ENCODE measurements at places on chromosomes 1 and 21. TPM values are rescaled to one million over a fixed set of nuclear protein-coding genes. Genes with fewer than 3 reads are reported as not detected.

GRCh38 chr1:204256531-204256930 is 42.7 kb upstream of the GOLT1A start:
- DNase-seq: no peak
- H3K4me1 ChIP-seq: no peaks in the 10 kb centered on the region
- H3K27me3 ChIP-seq: no peaks in the 10 kb centered on the region
- no peaks in the 10 kb centered on the region for H3K36me3 ChIP-seq

- no peak for DNase-seq
- H3K4me1 ChIP-seq: peaks cover 10% of the 10 kb centered on the region
- H3K4me3 ChIP-seq: no peak overlapping the region
These were observed 18.7 kb downstream of the CTH start for GRCh38 chr1:70429757-70430156.

DNA sequence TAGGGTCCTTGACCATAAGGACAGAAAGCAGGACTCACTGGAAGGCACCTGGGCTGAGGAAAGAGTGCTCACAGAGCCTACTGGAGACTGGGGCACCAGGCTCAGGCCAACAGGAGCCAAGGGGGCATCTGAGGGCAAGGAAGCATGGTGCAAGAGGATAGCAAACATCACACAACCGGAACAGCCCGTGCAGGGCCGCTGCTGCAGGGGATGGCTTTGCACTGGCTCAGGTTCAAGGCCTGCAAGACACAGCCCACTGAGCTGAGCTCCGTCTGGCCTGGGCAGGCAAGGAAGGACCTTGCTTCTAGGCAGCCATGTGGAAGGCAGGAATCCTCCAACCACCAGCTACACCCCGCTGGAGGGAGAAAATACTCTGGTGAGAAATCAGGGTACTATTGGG is 59.8 kb upstream of the KIF26B start:
- no peaks in the 10 kb centered on the region for H3K36me3 ChIP-seq
- no peaks in the 10 kb centered on the region for H3K27me3 ChIP-seq
- H3K4me3 ChIP-seq: no peak overlapping the region
- H3K27ac ChIP-seq: no peak overlapping the region
- peaks cover 23% of the 10 kb centered on the region for H3K4me1 ChIP-seq
- DNase-seq: no peak

ZFP69B gene
- 3.4 TPM for total RNA-seq

GRCh38 chr1:41566274-41566885 is 81.9 kb upstream of the EDN2 start:
- H3K36me3 ChIP-seq: no peaks in the 10 kb centered on the region
- no peak overlapping the region for H3K4me3 ChIP-seq
- H3K27me3 ChIP-seq: no peaks in the 10 kb centered on the region
- DNase-seq: no peak

- no peak overlapping the region for H3K4me3 ChIP-seq
- no peaks in the 10 kb centered on the region for H3K27me3 ChIP-seq
- no peaks in the 10 kb centered on the region for H3K36me3 ChIP-seq
- H3K4me1 ChIP-seq: no peaks in the 10 kb centered on the region
- H3K27ac ChIP-seq: no peak overlapping the region
These were observed 529.5 kb downstream of the COL11A1 start for GRCh38 chr1:102578804-102579203.

- no peak overlapping the region for H3K27ac ChIP-seq
- H3K36me3 ChIP-seq: no peaks in the 10 kb centered on the region
- no peaks in the 10 kb centered on the region for H3K27me3 ChIP-seq
- no peaks in the 10 kb centered on the region for H3K4me1 ChIP-seq
- no peak overlapping the region for H3K4me3 ChIP-seq
- DNase-seq: no peak
These were observed 110.1 kb downstream of the FOXD2 start for GRCh38 chr1:47547753-47548573.

CELA3B gene
- total RNA-seq: not detected

DNA sequence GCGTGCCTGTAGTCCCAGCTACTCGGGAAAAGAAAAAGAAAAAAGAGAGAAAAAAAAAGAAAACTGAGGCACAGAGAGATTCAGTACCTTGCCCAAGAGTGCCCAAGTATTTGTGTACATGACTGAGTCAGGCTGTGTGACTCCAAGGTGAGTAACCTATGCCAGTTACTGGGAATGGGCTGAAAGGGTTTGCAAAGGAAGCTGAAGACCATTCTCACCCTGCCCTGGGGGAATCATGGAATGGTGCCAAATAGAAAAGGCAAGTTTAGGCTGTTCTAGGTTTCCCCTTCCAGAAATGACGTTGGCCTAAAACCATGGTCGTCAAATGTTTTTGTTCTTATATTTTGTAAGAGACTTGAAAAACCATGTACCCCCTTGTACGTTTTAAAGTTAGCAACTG is 37.9 kb upstream of the LRIG2 start:
- DNase-seq: no peak
- H3K4me1 ChIP-seq: peaks cover 15% of the 10 kb centered on the region
- no peaks in the 10 kb centered on the region for H3K27me3 ChIP-seq
- H3K36me3 ChIP-seq: no peaks in the 10 kb centered on the region

STUM gene
- total RNA-seq: not detected

HAO2 gene
- not detected for total RNA-seq

DNA sequence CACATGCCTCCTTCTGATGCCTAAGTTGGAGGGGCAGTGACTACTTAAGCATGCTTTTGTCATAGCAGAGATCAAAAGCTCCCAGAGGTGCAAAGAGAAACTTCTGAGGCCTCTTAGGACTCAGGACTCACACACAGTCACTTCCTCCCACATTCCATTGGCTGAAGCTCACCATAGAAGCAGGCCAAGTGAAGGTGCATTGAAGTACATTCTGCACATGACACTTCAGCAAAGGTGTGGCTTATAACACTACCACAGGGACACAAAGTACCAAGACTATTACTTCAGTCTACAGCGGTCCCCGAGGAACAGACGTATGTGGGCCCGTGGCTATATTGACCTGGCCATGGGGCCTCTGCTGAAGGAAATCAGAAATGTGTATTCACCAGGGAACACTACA is 2.5 kb upstream of the POGK start:
- no peak for DNase-seq
- H3K27ac ChIP-seq: no peak overlapping the region
- H3K4me3 ChIP-seq: no peak overlapping the region
- peaks cover 18% of the 10 kb centered on the region for H3K4me1 ChIP-seq
- peaks cover 3% of the 10 kb centered on the region for H3K27me3 ChIP-seq

UTS2 gene
- total RNA-seq: not detected

DNA sequence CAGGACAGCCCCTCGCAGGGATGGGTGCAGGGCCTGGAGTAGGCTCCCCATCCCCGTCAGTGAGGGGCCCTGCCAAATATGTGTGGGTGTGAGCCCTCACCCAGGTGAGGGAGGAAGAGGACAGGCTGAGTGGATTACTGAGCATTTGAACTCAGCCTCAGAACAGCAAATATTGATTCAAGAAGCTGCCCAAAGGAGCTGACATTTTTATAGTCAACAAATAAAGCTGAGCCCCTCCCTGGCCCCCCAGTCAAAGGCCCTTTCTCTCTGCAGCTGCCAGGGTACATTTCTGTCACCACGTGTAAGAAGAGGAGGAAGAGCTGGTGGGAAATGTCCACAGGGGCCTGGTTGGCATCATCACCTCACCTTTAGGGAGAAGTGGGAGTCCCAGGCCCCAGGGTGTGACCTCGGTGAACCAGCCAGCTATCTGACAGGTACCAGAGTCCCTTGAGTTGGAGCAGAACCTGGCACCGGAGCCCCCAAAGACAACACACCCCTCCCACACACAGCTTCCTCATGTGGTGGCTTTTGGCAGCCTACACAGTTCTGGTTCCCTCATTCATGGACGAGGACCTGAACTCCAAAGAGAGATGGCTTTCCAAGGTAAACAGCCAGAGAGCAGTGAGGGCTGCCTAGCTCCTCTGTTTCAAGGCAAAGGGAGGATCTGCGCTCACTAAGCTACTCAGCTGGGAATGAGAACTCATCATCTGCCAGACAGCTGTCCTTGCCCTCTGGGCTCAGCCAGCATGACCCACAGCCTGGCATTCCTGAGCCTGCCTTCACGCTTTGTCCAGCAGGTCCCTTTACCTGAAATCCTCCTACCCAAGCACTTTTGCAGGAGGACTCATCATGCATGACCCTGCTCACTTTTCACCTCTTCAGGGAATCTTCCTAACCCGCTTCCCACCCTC is 43.0 kb upstream of the TENT5C start:
- no peak overlapping the region for H3K4me3 ChIP-seq
- DNase-seq: no peak
- H3K36me3 ChIP-seq: no peaks in the 10 kb centered on the region
- H3K27me3 ChIP-seq: no peaks in the 10 kb centered on the region

DNA sequence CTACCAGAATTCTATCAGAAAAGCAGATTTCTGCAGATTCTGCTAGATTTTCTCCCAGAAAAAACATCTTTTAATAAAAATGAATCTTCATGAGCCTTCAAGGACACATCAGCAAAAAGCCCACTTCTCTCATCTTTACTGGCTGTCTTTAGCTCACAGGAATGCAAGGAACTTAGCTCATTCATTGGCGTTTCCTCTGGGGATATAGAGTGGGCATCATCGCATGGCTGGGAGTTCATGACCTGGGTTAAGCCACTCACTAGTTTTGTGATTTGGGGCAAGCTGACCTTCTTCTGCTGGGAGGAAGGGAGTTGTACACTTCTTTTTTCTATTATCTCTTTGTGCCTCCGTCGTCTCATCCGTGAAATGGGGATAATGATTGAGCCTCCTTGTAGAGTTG is 149.7 kb downstream of the KAZN start:
- no peak overlapping the region for H3K27ac ChIP-seq
- no peaks in the 10 kb centered on the region for H3K4me1 ChIP-seq
- H3K4me3 ChIP-seq: no peak overlapping the region
- DNase-seq: no peak

LAX1 gene
- total RNA-seq: not detected

NMNAT2 gene
- total RNA-seq: 0.38 TPM

DNA sequence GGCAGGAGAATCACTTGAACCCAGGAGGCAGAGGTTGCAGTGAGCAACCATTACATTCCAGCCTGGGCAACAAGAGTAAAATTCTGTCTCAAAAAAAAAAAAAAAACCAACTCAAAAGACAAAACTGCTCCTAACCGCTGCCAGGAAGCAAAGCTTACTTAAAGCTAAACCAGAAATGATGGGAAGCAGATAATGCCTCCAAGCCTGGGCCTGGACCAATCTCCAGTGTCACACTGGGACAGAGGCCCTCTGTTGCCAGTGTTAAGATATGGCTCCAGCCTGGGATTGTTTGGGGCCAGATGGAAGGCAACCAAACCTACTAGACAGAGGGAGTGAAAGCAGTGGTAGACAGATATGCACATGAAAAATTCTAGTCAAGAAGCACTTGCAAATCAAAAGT is 36.9 kb downstream of the NSL1 start:
- no peaks in the 10 kb centered on the region for H3K27me3 ChIP-seq
- H3K36me3 ChIP-seq: no peaks in the 10 kb centered on the region
- no peak for DNase-seq
- H3K4me3 ChIP-seq: no peak overlapping the region

TMPRSS3 gene
- not detected for total RNA-seq

DNA sequence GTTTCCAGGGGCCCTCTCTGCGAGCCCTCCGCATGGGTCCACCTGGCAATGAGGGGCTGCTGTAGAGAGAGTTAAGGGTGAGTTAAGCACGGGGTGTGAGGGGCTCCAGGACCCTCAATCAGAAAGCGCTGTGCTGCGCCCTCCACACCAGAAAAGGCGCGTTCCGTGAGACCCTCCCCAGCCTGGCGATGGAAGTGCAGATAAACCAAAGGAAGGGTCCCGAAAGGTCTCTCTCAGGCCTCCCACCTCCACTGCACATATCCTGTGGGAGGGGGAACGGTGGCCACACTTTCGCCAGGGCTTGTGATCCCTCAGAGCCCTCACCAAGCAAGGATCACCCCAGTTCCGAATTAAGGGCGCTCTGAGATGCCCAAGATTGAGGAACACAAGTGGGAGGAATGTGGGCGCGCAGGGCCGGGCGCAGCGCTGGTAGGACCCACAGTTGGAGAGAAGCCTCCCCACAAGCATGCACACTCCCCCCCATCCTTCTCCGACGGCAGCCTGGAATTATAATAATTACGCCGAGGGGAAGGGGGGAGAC is 1.1 kb downstream of the WNT3A start:
- no peaks in the 10 kb centered on the region for H3K36me3 ChIP-seq
- H3K27ac ChIP-seq: no peak overlapping the region
- DNase-seq: no peak
- no peaks in the 10 kb centered on the region for H3K4me1 ChIP-seq
- H3K4me3 ChIP-seq: no peak overlapping the region

OR6P1 gene
- not detected for total RNA-seq

GRCh38 chr1:27658951-27659496 is 13.0 kb downstream of the IFI6 start:
- H3K4me3 ChIP-seq: no peak overlapping the region
- no peaks in the 10 kb centered on the region for H3K27me3 ChIP-seq
- no peak overlapping the region for H3K27ac ChIP-seq

CLCNKB gene
- not detected for total RNA-seq

- H3K27ac ChIP-seq: no peak overlapping the region
- no peak for DNase-seq
- H3K27me3 ChIP-seq: no peaks in the 10 kb centered on the region
- no peaks in the 10 kb centered on the region for H3K36me3 ChIP-seq
- H3K4me3 ChIP-seq: no peak overlapping the region
These were observed 159.9 kb upstream of the AJAP1 start for GRCh38 chr1:4494558-4494957.

DNA sequence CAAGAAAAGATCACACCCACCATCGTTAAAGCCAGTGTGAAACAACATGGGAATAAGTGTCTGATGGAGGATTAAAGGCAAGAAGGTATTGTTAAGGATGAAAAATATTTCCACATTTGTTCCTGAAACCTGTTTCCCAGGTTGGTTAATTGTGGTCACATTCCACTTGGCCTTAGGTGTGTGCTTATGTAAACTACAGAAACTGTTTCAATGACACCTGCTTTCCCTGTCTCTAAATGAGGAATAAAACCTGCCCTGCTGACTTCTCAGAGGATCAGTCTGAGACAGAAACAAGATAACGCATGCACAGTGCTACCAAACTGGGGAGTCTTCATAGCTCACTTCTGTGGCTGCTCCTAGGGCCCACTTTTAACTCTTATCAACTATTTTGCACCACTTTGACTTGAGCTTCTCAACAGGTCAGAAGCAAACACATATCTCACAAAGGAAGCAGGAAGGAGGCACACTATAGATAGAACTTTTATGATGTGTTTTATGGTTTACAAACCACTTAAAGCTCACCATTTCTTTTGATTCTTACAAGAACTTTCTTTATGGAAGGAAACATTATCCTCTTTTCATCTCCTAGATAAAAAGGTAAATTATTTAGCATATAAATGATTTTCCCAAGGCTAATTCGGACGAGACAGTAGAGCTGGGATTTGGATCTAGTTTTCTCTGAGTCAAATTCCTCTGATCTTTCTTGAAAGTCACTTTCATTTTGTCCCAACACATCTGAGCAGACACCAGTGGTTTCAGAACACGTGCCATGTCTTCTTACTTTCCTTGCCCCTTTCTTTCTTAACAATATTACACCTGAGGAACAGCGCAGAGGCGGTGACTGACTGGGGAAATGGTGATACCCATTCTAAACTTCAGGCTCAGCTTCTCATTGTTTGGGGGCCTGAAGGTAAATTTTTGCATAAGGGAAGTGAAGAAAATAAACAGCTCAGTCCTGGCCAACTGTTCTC is 33.4 kb downstream of the CYP2J2 start:
- DNase-seq: no peak
- H3K27me3 ChIP-seq: no peaks in the 10 kb centered on the region
- H3K36me3 ChIP-seq: no peaks in the 10 kb centered on the region
- H3K27ac ChIP-seq: no peak overlapping the region

GRCh38 chr21:35149698-35150097 is 100.6 kb upstream of the RUNX1 start:
- H3K36me3 ChIP-seq: no peaks in the 10 kb centered on the region
- no peak overlapping the region for H3K4me3 ChIP-seq
- H3K27ac ChIP-seq: no peak overlapping the region
- DNase-seq: no peak
- H3K4me1 ChIP-seq: no peaks in the 10 kb centered on the region
- peaks cover 5% of the 10 kb centered on the region for H3K27me3 ChIP-seq
